Bronchial epithelial cell (primary cell): ENCODE measurements at places on chromosomes 4 and X.

DNA sequence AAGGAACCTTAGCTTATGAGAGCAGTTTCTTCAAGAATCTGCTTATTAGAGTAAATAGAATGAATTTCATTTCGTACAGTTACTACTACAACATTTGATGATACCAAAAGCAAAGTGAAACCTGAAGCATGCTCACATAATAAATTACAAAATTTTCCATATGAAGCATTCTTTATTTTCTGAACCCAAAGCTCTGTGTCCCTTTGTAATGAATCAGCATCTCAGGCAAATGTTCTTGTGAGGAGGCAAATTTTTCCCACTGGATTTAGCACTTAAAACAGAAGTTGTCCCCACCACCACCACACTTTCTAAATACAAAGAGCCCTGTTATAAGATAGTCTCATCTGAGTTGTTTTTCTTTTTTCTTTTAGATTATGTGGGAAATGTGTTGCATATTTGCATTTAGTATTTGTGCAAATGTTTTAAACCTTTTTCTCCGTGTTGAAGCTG, 70.7 kb upstream of the NFKB1 start:
- DNase-seq, result peak; percentile 40

DNA sequence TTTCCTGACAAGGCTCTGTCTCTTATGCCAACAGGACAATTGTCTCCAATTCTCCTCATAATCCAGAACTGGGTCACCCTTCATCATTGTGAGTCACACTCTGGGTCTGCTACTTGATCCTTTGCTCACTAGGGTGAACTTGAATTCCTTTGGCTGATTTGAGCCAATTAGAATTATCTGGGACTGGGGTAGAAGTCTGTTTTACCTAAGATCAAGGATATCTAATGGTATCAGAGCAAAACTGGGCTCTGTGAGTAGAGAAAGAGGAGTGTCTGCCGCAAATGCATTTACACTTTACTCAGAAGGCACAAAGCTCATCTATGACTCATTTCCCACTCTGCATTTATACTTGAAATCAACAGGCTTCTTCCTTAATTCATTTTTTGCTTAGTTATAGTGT, 72.6 kb downstream of the PITX2 start:
- peak; percentile 67 for DNase-seq

- DNase-seq, result no peak
Measured at GRCh38 chrX:39930786-39931528, 166.8 kb downstream of the BCOR start.

DNA sequence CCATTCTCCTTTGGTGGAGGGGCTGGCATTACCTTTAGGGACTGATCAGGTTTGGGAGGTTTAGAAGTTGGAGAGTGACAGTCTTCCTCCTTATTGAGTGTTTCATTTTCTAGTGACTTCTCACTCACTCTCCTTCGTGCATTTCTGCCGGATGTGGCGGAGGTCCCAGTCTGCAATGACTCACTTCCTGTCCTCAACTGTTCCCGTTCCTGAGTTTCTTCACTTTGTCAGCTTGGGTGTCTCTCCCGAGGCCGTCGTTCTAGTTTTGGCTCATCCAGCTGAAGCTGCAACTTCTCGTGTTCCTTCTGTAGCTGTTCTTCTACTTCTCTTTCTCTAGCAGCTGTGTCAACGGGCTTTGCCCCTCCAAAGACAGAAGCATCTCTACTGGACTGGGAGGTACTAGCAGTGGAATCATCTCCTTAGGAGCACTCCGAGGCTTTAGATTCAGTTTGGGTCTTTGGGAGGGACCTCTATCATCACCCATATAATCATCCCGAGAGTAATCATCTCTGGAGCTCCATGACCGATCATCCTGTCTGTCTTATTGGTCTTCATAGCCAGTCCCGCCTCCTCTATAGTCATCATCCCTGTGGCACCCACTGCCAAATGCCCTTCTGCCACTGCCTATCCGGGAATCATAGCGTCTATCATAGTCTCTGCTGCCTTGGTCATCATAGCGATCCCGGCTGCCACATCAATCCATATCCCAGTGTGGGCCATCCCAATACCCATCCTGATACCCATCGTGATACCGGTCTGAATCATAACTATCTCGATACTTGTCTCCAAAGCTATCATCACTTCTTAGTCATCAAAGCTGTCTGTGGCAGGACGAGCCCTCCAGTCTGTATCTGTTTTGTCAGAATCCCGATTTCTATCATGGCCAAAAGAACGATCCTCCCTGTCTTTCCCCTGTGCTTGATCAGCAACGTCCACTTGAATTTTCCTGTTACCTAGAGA, 35.3 kb upstream of the VSIG4 start:
- DNase-seq, result no peak

DNA sequence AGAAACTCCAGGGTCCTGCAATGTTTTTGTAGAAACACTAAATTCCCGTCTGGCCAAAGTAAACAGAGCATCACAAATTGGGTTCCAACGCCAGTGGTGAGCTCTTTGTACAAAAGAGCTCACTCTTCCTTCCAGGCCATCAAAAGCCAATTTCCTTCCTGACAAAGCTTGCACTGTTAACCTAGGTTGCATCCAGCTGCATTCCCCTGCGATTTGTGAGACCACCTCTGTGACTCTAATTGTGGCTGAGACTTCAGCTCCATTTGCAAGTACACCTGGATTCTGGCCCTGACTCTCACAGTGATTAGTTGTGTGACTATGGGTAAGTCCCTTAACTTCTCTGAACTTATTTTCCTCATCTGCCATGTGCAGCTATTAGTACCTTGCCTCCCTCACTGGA, 212.5 kb upstream of the CXorf66 start:
- no peak for DNase-seq

DNA sequence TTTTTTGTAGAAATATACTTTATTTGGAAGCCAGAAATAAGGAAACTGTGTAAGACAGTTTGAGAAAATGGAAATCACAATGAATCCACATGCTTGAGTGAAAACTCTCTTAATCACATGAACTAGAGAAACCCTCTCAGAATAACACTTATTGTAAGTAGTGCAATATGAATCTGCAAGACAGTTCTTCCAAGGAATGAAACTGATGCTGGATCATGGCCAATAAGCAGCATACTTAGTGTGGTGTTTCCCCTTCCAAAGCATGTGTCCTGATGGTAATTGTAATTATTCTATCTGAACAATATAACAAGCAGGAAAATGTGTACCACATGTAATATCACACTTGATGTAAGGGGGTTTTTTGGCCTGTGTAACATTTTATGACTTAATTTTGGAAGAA, 1870.5 kb upstream of the TENM3 start:
- DNase-seq, result no peak

DNA sequence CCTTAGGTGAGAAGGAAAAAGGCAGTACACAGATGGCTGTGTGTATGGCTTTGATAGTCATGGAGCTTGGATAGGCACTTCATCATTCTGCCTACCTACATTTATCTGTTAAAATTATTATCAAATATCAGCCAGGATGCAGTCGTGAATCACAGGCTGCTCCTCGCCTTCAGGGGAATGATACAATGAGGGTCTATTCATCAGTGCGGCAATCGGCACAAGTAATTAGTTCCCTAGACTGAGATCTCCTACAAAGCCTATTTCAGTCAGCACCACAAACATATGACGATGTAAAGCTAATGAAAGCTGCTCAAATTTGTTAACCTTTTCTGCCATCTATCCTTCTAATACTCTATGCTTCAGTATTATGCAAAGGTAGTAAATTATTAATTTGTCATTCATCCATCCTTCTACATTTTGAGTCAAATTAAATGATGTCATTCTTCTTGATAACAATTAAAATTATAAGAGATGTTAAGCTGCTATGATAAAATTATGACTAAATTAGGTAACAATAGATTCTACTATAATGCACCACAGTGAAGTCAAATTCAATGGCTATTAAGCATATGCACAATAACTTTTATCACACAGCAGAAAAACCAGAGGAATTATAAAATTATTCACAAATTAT, 19.0 kb downstream of the MAB21L2 start:
- DNase-seq, result no peak

- no peak for DNase-seq
Measured at GRCh38 chr4:76544725-76545124, 109.7 kb downstream of the SHROOM3 start.

GRCh38 chrX:133979641-133980230, 5.7 kb downstream of the GPC3 start:
- DNase-seq, result peak; percentile 29

- no peak for DNase-seq
Measured at GRCh38 chrX:85024044-85024443, 20.4 kb downstream of the APOOL start.

- no peak for DNase-seq
Measured at GRCh38 chr4:16738558-16738957, 159.9 kb downstream of the LDB2 start.

- peak; percentile 20 for DNase-seq
Measured at GRCh38 chr4:100489305-100489704, 28.5 kb downstream of the EMCN start.

- peak; percentile 32 for DNase-seq
Measured at GRCh38 chr4:188417181-188417580, 277.9 kb downstream of the TRIML1 start.

DNA sequence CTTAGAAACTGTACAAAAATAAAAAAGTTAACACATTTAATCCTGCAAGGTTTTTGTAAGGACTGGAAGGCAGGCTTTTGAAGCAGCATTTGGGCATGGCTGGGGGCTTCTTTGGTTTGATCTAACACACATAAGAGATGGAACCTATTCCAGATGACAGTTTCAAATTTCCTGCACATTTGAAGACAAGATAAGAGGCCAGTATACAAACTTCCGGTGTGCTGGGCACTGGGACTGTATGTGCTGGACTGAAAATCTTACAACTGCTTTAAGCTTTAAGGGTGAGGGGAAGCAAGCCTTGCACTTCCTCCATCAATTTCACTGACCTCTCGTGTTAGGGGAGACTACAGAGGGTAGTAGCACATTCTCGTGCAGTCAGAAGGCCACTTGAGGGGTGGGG, 122.9 kb downstream of the AMMECR1 start:
- DNase-seq, result no peak

DNA sequence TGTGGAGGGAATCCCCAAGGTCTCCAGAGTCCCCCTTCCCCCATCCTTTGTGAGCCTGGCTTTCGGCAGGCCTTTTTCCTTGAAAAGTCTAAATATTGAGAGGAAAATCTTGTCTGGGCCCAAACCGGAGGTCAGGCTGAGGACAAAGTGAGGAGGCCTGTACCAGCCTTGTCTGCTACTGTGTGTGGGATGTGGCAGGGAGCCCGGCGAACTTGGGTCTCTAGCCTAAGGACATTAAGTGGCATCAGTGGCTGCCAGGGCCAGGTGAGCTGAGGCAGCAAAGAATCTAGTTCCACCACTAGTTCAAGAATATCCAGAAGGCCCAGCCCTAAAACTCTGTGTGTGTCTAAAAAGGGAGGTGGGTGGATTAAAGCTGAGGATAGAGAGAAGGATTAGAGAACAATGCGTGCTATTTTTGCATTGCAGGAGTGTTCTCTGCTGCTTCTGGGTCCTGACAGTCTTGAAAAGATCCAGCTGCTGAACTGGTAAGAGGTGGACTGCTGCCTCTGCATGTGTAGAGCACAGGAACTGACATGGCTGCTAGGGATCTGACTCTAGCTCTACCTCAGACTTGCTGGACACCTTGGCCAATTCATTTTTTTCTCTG, 1.2 kb upstream of the AMER1 start:
- peak; percentile 4 for DNase-seq

GRCh38 chr4:43234626-43235415, 342.3 kb downstream of the GRXCR1 start:
- no peak for DNase-seq

DNA sequence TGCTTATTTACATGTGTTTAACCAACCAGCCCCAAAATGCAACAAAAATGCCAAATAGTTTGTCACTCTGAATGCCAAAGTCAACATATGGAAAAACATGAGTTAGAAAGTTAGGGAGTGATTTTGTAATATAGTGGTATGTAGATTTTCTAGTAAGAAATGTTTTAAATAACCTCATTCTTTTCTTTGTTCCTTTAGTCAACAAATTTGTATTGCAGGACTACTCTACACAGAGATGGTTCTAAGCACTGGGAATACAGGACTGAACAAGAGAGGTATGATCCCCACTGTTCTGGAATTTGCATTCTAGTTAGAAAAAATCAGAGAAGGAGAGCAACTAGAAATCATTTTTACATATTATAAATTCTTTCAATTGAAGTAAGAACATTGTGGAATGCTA, 218.8 kb upstream of the ANXA10 start:
- peak; percentile 5 for DNase-seq

DNA sequence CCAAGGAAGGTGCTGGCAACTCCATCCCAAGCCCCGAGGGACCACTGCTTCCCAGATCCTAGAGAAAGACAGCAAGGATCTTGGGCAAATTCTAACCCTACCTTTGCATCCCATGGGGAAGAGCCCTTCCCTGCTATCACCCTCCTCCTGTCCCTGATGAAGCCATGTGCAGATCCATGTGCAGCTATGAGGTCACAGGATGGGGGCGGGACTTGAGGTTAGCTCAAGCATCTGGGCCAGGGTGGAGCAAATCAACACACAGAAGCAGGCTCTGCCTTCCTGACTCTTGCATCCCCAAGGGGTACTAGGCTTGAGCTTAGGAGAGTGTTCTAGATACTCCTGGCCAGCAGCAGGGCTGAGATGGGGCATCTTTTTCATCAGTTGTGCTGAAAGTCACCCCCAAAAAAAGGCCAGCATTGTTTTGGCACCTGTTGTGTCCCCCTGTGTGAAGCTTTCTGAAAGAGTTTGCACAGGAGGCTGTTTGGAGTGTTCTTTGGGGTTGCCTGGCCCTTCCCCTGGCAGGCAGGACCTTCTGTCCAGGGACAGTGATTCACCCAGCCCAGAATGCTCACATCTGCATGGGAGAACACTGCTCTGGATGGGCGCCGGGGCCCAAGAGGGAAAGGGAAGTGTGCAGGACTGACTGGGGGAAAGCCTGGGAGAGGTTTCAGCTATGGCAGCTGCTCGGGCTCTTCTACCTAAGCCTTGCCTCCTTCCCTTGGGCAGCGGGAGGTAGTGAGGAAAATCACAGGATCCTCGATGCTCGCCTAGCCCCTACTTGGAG, 50.8 kb downstream of the PRPS1 start:
- peak; percentile 69 for DNase-seq

GRCh38 chr4:71609651-71610050, 174.2 kb downstream of the GC start:
- no peak for DNase-seq

DNA sequence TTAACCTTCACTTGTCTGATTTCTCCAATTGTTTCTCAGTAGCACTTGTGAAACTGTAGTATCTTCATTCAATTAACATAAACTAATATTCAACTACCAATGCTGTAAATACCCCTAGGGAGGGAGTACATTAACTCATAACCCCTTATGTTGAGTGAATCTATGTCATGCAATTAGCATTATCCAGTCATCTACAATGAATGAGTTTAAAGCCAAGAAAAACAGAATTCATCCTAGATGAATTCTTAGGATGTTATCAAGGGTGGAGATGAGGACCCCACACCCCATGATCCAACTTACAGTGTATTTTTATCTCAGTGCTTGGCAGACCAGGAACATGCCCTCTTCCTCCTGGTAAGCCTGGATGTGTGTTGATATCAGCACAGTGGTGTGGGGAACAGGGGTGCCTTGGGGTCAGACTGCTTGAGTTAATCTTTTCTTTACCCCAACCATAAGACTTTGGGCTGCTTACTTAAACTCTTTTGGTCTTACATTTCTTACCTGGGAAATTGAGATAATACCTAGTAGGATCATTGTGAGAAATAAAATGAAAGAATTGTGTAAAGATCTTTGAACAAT, 62.1 kb upstream of the SCOC start:
- no peak for DNase-seq
